ENCODE measurements at places on chromosomes 2 and 18.

- no peak for DNase-seq
These were observed 3.5 kb downstream of the PTMA start for GRCh38 chr2:231711677-231712450.

GRCh38 chr18:72826736-72827135, 41.1 kb downstream of the NETO1 start:
- no peak for DNase-seq

DNA sequence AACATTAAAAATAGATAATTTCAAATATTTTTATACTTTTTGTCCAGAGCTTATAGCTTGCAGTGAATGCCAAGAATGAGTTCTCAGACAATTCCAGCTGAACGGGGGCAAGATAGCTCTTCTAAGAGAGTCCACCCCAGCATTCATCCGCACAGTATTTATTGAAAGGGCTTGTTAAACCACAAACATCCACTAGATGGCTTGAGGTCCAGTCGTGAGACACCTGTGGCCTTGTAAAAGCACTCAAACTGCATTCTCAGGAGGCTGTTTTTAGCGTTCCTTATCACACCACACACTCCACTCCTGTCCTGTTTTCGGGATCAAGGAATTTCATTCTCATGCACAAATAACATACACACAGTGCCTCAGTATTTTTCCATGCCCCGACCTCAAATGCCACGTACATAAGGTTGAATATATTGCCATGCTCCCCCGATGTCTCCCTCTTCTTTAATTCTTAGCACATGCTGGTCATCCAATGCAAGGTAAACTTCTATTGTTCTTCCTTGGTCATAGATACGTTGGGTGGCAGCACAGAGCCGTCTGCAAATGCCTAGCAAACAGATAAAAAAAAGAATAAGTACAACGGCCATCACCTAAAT, 47.4 kb downstream of the DNAJC10 start:
- DNase-seq: no peak

GRCh38 chr18:11167778-11168177, 18.4 kb upstream of the PIEZO2 start:
- DNase-seq: no peak

GRCh38 chr2:222673883-222674282, 2.4 kb downstream of the MOGAT1 start:
- no peak for DNase-seq

DNA sequence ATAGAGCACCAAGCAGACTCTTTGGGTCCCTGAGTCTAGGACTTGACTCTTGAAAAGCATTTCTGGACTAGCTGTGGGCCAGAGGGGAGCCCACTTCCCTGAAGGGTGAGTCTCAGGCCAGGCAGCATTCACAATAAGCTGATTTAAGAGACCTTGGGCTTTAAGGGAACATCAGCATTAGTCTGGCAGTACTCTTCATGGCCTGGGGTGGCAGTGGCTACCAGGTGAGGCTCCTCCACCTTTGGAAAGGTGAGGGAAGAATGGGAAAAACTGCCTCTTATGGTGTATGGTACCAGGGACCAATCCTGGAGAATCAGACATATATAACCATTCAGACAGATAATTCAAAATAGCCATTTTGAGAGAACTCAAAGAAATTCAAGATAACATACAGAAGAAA, 599.9 kb upstream of the POU3F3 start:
- DNase-seq: no peak

DNA sequence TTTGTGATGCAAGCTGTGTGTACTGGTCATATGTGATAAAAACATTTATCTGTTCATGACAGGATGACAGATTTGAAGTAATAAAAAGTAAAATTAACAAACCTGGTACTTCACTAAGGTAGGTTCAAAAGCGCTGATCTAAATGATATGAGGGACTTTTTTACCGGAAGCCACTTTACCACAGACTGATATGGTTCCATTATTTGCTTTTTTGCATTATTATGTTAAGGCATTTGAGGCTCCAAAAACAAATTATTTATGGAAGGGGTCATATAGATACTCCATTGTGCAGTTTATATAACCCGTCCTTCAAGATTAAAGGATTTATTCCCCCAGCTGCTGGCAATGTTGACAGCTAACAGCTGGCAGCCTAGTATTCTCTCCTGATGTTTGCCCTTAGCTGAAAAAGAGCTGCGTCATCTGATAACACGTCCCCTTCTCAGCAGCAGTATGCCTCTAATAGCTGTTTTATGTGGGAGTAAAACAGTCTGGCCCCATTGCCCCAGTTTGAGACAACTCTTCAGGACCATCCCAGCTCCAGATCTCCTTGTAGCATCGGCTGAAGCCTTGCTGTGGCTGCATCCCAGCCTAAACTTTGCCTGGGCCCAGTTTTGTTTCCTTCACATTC, 84.8 kb upstream of the XIRP2 start:
- DNase-seq: no peak

- DNase-seq: no peak
These were observed 404.8 kb downstream of the MEIS1 start for GRCh38 chr2:66839551-66840320.

DNA sequence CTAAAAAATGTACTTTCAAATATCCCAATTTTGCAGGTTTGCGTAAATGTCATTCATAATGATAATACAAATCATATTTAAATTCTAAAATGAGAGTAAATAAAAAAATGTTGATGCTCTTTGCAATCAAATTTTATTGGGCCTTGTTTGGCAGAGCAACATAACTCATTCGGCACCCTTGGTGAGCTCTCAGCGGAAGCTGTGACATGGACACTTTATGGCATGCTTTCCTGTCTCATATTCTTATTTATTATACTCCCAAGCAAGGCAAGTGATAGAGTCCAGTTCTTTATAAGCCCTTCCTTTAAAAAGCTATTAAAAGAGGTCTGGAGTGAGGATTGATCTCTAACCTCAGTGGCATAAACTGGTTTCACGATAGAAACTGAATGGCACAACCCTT, 1493.2 kb upstream of the NXPH2 start:
- no peak for DNase-seq

DNA sequence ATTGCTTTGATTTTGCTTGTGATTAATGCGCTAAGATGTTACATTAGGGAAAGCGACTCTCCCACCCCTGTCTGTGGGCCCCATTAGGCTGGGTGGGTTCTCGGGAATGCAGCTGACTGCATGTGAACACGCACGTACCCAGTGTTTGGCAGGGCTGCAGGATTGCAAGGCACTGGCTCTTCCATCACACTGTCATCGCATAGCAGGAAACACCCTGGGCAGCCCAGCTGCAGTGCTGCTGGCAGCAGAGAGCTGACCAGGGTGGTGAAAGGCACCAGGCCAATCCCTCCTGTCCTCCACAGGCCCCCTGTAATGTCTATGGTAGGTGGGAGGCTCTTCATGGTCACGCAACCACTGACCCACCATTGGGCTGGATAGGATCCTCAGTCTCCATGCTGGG, 34.4 kb upstream of the FZD7 start:
- DNase-seq: no peak

DNA sequence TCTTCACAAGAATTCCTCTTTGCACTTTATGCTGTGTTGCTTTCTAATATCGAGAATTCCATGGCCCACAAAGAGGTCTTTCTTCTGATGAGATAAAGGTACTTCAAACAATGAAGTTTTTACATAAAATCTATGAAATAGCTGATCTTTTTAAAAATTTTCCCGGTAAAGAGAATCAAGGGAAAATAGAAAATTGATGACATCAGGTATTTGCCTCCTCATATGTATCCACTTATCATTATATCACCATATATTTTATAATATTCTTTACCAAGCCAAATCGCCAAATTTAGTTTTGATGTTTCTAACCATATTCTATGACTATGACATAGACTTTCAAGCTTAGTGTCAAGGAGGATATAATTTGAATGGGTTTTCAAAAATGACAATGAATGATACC, 139.8 kb downstream of the CHST9 start:
- DNase-seq: no peak

DNA sequence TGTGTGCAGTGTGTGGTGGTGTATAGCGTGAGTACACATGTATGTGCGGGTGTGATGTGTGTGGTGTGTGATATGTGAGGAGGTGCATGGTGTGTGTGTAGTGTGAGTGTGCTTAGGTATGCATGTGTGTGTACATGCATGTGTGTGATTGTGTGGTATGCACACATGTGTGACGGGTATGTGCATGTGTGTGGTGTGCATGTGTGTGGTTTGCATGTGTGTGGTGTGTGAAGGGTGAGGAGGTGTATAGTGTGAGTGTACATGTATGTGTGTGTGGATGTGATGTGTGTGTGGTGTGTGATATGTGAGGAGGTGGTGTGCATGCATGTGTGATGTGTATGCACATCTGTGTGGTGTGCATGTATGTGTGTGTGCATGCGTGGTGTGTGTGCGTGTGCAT, 105.6 kb downstream of the CMPK2 start:
- no peak for DNase-seq

DNA sequence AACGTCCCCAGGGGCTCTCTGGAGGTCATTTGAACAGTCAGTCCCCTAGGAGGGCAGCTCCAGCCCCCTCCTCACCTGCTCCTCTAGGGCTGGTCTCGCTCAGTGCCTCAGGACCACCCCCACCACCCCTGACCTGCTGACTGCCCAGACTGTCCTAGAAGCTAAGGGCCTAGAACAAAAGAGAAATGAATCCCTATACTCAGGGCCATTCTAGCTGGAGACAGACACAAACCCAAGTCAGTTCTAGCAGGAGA, 83.0 kb downstream of the HS1BP3 start:
- no peak for DNase-seq

DNA sequence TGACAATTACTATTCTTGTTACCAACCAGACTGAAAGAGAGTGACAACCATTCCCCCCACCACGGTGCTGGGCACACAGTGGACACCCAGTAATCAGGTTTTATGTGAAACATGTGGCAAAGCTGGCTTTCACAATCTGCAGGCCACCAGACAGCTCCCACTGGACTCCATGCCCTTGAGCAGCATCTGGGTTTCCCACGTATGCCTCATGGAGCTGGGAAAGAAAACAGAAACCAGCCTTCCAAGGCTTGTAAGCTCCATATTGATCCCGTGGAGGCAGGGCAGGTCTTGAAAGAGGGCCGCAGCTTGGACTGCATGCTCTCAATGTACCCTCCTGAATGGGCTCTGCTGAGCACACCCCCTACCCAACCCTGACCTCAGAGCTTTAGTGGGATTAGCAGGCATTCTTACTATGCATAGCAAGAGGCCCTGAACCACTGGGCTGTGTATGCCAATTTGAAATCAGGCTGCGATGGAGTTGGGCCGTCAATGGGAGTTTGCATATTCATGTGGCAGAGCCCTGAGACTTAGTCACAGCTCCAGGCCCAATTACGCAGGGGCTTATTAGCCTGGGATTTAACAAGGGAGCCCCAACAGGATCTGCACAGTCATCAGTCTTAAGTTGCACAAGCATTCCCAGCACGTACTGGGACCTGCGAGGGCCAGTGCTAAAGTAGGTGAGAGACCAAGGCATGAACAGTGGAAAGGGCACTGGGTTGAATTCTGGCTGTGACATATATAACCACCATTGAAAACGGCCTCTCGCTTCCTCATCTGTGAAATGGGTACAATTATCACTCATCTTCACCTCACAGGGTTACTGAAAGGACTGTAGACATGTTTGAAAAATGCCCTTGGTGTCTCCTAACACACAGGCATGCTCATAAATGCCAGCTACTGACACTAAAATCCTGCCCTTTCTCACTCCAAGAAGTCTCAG, 10.5 kb downstream of the C1QL2 start:
- no peak for DNase-seq

DNA sequence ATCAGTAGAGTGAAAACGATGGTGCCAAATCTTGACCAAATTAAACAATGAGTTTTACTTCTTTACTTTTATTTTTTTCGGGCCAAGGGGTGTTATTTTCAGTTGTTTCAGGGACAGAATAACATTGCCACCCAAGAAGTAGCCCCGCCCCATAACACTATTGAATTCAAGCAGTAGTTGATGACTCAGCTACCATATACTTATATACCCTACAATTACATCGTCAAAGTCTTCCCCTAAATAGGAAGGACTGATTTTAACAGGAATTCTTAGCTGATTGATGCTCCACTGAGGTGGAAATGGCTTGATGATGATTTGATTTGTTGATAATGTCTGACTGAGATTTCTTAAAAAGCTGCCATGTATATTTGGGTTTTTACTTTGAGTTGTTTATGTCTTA, 24.7 kb downstream of the LYPD6B start:
- DNase-seq: no peak

DNA sequence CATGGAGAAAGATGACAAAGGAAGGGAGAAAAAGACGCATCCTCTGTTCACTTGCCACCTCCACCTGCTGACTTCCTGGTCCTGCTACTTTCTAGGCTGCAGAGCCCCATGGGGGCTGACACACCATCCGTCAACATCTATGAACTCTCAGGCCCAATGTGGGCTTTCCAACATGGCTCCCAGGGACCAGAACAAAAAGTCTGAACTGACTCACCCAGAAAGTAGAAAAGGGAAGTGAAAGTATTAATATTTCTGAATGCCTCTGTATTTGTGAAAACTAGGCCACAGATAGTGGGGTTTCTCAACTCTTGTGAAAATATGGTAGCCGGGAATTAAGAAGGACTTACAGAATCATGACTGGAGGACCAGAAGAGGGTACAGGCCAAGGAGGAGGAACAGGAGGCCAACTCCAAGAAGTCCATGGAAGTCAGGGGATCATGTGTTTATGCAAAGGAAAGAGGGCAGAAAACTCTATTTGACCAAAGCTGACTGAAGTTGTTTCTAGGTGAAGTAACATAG, 123.1 kb upstream of the CAB39 start:
- DNase-seq: no peak

GRCh38 chr18:73636355-73636754, 511.3 kb downstream of the FBXO15 start:
- no peak for DNase-seq

GRCh38 chr2:230666885-230667712, 45.5 kb upstream of the CAB39 start:
- DNase-seq: no peak

DNA sequence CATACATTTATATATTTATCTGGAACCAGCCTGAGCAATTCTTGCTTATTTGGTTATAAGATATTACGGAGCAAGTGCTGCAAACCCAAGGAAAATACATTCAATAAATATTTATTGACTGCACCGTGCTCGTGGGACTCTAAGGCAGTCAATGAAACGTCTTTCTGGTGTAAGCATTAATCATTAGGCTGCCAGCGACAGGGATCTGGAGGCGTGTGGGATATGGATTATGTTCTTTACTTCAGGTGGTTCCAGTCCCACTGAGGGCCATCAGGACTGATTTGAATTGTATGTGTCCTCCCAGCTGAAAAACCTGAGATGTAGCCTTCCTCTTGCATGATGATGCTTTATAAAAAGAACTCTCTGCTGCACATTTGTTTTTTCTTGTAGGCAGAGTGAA, 75.4 kb downstream of the TACR1 start:
- no peak for DNase-seq

Data from liver (tissue), 10 donors.